ENCODE measurements at places on chromosomes 7 and 10. TPM values are rescaled to one million over a fixed set of nuclear protein-coding genes. Genes with fewer than 3 reads are reported as not detected.

The GPER1 gene
- total RNA-seq: 1.8 TPM

The HYAL4 gene
- not detected for total RNA-seq

The ADIRF gene
- total RNA-seq: 40.6 TPM

The ERCC6 gene
- 10.7 TPM for total RNA-seq

The CROT gene
- total RNA-seq: 8.9 TPM

The TMEM196 gene
- not detected for total RNA-seq

The GIMAP7 gene
- total RNA-seq: 34.5 TPM

The IKZF1 gene
- total RNA-seq: not detected

The AOAH gene
- total RNA-seq: 0.64 TPM

The TRIM8 gene
- total RNA-seq: 181 TPM

The CACUL1 gene
- total RNA-seq: 24.3 TPM

The INHBA gene
- total RNA-seq: 20.2 TPM

The FAM200A gene
- 3.8 TPM for total RNA-seq

The CDC14C gene
- total RNA-seq: not detected

The ACSM6 gene
- not detected for total RNA-seq

The AGR3 gene
- not detected for total RNA-seq

The LRRD1 gene
- 0.24 TPM for total RNA-seq

The NPC1L1 gene
- not detected for total RNA-seq

The GNGT1 gene
- not detected for total RNA-seq

The SLC29A3 gene
- 3.1 TPM for total RNA-seq

The RPEL1 gene
- not detected for total RNA-seq

The SCIN gene
- 0.58 TPM for total RNA-seq

The PGAM2 gene
- not detected for total RNA-seq

The STAG3 gene
- total RNA-seq: 0.15 TPM

The CLRN3 gene
- total RNA-seq: not detected

The ANKRD2 gene
- total RNA-seq: not detected

The SUGCT gene
- 4.3 TPM for total RNA-seq

The INMT gene
- total RNA-seq: 0.05 TPM

The ARID5B gene
- total RNA-seq: 9.5 TPM

The SOSTDC1 gene
- total RNA-seq: not detected

The RBM48 gene
- total RNA-seq: 6.2 TPM

The FFAR4 gene
- total RNA-seq: not detected

The CADPS2 gene
- total RNA-seq: 12.4 TPM

The PNLIPRP1 gene
- not detected for total RNA-seq

The HIPK2 gene
- 69.4 TPM for total RNA-seq

The CALML3 gene
- not detected for total RNA-seq

The SP4 gene
- total RNA-seq: 5.4 TPM

The PRPS1L1 gene
- total RNA-seq: not detected

The LDB3 gene
- not detected for total RNA-seq

The OR2A5 gene
- total RNA-seq: not detected

The OR6B1 gene
- total RNA-seq: not detected

The RSPH10B2 gene
- total RNA-seq: not detected

The EFCAB10 gene
- total RNA-seq: not detected

The GGCT gene
- 33.8 TPM for total RNA-seq

The KCNMA1 gene
- total RNA-seq: 11.4 TPM

The UNC5B gene
- 19.5 TPM for total RNA-seq

The ZNRF2 gene
- total RNA-seq: 4.1 TPM

The ELFN1 gene
- 1.5 TPM for total RNA-seq

The CHCHD3 gene
- total RNA-seq: 41.1 TPM
